GM23248 (cell line): ENCODE measurements at places on chromosomes 5 and 9. TPM values are rescaled to one million over a fixed set of nuclear protein-coding genes. Genes with fewer than 3 reads are reported as not detected.

- peak; percentile 35 for DNase-seq
Measured at GRCh38 chr9:121463026-121463807, 36.4 kb downstream of the GGTA1 start.

DNA sequence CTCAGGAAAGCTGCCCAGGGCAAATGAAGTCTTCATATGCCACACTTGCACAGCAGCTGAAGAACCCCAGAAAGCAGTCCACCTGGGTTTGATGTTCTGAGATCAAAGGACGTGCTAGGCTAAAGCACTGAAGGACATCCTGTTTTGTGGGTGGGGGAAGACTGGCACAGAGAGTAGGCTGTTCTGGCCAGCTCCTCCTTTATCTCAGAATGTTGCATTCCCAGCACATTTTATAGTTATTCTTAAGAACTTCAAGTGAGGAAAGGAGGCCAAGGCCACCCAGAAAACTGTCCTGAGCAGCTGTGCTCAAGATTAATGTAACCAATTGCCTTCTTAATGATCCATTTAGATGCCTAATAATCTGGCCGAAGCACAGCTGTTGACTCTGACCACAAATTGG lies 10.9 kb downstream of the SHOC1 start:
- DNase-seq = no peak

- no peak for DNase-seq
Measured at GRCh38 chr9:83346655-83347420, 191.4 kb downstream of the FRMD3 start.

- DNase-seq = no peak
Measured at GRCh38 chr9:112149211-112149610, 25.9 kb downstream of the SUSD1 start.

- no peak for DNase-seq
Measured at GRCh38 chr5:57834829-57835608, 352.4 kb upstream of the ACTBL2 start.

GRCh38 chr9:19028835-19029451 lies 4.1 kb downstream of the SAXO1 start:
- DNase-seq = peak; percentile 80

DNA sequence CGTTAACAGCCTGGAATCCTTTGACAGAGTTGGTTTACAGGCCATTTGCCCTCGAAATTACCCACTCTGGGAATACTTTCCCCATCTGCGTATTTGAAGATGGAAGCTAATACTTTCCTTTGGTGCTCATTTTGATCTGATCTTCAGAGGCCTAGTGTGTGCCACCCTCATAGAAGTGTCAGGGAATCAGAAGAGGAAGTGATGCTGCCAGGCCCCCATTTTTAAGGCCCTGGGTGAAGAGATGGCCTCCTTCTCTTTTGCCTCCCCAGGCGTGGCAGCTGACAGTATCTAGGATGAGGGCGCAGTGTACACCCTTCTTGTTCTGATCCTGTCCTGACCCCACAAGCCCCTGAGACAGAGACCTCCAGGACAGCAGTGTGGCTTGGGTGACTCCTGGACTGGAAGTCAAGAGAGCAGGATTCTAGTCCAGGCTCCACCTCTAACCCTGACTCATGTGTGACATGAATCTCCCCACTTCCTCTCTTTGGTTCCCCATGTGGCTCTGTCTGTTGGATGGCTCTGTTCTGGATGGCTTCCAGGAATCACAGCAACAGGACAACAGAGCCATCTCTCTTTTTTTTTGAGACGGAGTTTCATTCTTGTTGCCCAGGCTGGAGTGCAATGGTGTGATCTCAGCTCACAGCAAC lies 27.8 kb downstream of the CSF1R start:
- DNase-seq = peak; percentile 92

Gene TICAM2
- polyA plus RNA-seq = 11.3 and 14.1 TPM in 2 replicates

Gene FBXO4
- polyA plus RNA-seq = 15.9 and 16.6 TPM in 2 replicates

Gene ATP6V0E1
- polyA plus RNA-seq = 675 and 702 TPM in 2 replicates

Gene ZNF483
- 0.18 and 0.49 TPM in 2 replicates for polyA plus RNA-seq

Gene COL15A1
- polyA plus RNA-seq = 8.8 and 9.7 TPM in 2 replicates
